SJCRH30 (cell line): ENCODE measurements at places on chromosomes 16 and 17. TPM values are rescaled to one million over a fixed set of nuclear protein-coding genes. Genes with fewer than 3 reads are reported as not detected.
A peak's percentile ranks its signal among the peaks of the same experiment; 100 is the strongest.

Gene KREMEN2
- 13.8 and 14.9 TPM in 2 replicates for total RNA-seq

Gene GRIN2A
- total RNA-seq = 0.38 TPM in 1 of 2 replicates, not detected in the other

Gene TOX3
- 15.4 and 18.6 TPM in 2 replicates for total RNA-seq

Gene KRT15
- total RNA-seq = 0.08 TPM in 1 of 2 replicates, not detected in the other

Gene LGALS9B
- not detected in 2 replicates for total RNA-seq

Gene C16orf90
- not detected in 2 replicates for total RNA-seq

Gene SCPEP1
- 16.6 and 18.6 TPM in 2 replicates for total RNA-seq

DNA sequence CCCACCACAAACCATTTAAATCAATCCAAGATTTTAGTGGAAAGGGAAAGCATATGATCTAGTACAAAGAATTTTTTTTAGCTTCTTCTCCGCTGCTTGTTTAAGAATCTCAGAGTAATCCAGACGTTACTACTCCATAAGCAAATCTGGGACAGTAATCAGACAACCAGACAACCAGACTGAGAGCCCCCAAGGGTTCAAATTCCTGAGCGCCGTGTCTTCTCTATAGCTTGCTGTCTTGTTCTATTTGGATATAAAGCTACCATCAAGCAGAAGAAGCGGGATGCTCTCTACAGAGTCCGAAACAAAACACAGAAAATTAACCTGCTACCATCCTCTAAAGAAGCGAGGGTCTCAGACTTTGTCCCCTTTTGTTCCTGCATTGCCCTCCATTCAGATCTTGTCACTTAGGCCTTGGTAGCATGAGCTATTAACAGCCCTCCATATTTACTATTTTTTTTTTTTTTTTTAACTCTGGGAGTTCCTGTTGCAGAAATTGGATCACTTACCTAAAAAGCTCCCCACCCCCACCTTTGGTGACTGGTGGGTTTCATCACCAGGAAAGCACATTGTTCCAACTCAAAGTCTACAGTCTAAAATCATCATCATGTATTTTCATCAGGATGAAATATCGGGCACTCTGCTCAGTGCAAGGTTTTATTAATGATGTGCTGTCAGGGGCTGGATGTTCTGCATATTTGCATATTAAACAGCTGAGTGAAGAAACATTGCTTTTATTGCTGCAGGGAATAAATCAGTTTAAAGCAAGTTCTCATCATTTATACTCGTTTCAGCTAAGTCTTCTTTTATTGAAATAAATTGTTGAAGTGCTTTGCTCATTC, 576.7 kb downstream of the WWOX start:
- H3K36me3 ChIP-seq = no peaks in the 10 kb centered on the region
- H3K27me3 ChIP-seq = no peaks in the 10 kb centered on the region
- H3K4me1 ChIP-seq = no peaks in the 10 kb centered on the region
- DNase-seq = no peak

DNA sequence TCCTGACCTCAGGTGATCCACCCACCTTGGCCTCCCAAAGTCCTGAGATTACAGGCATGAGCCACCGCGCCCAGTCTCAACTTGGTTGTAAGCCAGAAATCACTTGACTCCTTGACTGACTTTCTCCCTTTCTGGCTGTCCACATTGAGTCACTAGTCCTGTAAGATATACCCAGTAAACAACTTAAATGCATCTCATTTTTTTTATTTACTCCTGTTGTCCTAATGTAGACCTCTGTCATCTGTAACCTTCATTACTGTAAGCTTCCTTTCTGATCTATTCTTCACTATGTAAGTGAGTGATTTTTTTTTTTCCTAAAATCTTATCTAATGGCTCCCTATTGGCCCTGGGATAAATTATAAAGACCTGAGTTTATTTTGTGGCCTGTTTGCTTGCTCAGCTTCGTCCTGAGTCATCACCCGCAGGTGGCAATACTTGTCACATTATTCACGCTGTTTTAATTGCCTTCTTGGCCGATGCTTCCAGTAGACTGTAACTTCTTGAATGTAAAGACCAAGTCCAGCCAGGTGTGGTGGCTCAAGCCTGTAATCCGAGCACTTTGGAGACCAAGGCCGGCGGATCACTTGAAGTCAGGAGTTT, 41.0 kb downstream of the PAFAH1B1 start:
- H3K27me3 ChIP-seq = no peaks in the 10 kb centered on the region
- H3K4me3 ChIP-seq = no peak overlapping the region
- peaks cover 8% of the 10 kb centered on the region for H3K4me1 ChIP-seq

- H3K4me1 ChIP-seq = 0 out of 2 replicates have a peak, but pooled peaks cover 3% of the 10 kb centered on the region
- no peak for DNase-seq
- no peaks in the 10 kb centered on the region for H3K36me3 ChIP-seq
- no peaks in the 10 kb centered on the region; the same call in 1 of the 2 replicates for H3K27me3 ChIP-seq
Observed at GRCh38 chr17:62720126-62720850, 87.8 kb downstream of the MARCHF10 start.

- H3K27me3 ChIP-seq = no peaks in the 10 kb centered on the region
- H3K36me3 ChIP-seq = no peaks in the 10 kb centered on the region
- peaks cover 8% of the 10 kb centered on the region for H3K4me1 ChIP-seq
Observed at GRCh38 chr17:82985973-82986372, 93.4 kb upstream of the METRNL start.

DNA sequence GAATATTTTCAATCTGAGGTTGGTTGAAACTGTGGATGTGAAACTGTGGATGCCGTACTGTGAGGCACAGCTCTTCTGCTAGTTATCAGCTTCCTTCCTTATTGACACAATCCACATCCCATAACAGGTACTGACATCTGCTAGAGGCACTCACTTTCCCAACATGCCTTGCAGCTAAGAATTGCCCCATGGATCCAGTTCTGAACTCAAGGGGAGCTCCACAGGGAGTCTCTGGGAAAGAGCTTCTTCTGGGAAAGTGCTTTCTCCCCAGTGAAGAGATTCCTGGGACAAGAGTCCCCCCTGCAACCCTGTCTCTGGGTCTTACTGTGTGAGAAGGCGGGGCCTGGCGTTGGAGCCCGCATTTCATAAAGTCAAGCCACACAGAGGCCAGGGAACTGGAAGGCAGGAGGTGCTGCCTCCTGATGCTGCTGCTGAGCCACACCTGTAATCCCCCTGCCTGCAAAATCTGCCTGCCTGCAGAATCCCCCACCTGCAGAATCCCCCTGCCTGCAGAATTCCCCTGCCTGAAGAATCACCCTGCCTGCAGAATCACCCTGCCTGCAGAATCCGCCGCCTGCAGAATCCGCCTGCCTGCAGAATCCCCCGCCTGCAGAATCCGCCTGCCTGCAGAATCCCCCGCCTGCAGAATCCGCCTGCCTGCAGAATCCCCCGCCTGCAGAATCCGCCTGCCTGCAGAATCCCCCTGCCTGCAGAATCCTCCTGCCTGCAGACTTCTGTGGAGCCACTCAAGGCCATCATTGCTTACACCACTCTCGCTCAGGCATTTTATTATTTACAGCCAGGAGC, 305.4 kb downstream of the FOXL1 start:
- H3K4me3 ChIP-seq = no peak overlapping the region; the same call in 1 of the 2 replicates
- peaks cover 42% of the 10 kb centered on the region for H3K4me1 ChIP-seq
- H3K27me3 ChIP-seq = no peaks in the 10 kb centered on the region
- H3K27ac ChIP-seq = peak overlapping the region; percentile 78; the same call in 1 of the 2 replicates
- DNase-seq = no peak

- H3K27me3 ChIP-seq = 0 out of 2 replicates have a peak, but pooled peaks cover 3% of the 10 kb centered on the region
- no peak overlapping the region for H3K4me3 ChIP-seq
- H3K4me1 ChIP-seq = no peaks in the 10 kb centered on the region
- H3K27ac ChIP-seq = no peak overlapping the region
- no peak for DNase-seq
Observed at GRCh38 chr16:12600116-12600515, 203.6 kb downstream of the CPPED1 start.

- no peaks in the 10 kb centered on the region for H3K36me3 ChIP-seq
- no peaks in the 10 kb centered on the region for H3K4me1 ChIP-seq
- no peak overlapping the region for H3K27ac ChIP-seq
Observed at GRCh38 chr17:74424657-74425056, 7.2 kb upstream of the GPRC5C start.

- no peaks in the 10 kb centered on the region for H3K27me3 ChIP-seq
- H3K4me1 ChIP-seq = no peaks in the 10 kb centered on the region
- H3K36me3 ChIP-seq = no peaks in the 10 kb centered on the region
- peak; percentile 22 for DNase-seq
- H3K27ac ChIP-seq = no peak overlapping the region
Observed at GRCh38 chr17:15291674-15292361, 26.7 kb upstream of the PMP22 start.

- H3K27ac ChIP-seq = peak overlapping the region; percentile 50; the same call in 1 of the 2 replicates
- no peak overlapping the region for H3K4me3 ChIP-seq
- peaks cover 41% of the 10 kb centered on the region for H3K4me1 ChIP-seq
- no peak for DNase-seq
- 0 out of 2 replicates have a peak, but pooled peaks cover 4% of the 10 kb centered on the region for H3K36me3 ChIP-seq
Observed at GRCh38 chr16:70746040-70746707, 54.8 kb downstream of the VAC14 start.

DNA sequence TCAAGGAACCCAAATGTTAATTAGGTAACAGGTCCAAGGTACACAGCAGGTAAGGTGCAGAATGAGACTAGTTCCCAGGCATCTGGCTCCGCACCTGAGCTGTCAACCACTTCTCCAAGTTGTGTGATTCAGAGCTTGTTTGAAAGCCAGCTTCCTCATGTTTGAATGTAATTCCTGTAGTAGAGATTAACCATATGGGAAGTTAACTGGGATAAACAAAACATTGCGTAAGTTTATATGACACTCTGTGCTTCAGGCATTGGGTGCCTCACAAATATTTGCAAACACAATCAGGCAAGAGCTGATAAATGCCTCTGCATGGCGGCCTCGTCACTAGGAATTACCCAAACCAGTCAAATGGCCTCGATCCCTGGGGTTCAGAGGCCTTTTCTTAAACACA, 27.9 kb upstream of the CPHXL start:
- H3K27me3 ChIP-seq = no peaks in the 10 kb centered on the region
- H3K36me3 ChIP-seq = no peaks in the 10 kb centered on the region
- no peaks in the 10 kb centered on the region for H3K4me1 ChIP-seq
- no peak overlapping the region for H3K27ac ChIP-seq
- no peak overlapping the region for H3K4me3 ChIP-seq

- no peaks in the 10 kb centered on the region for H3K27me3 ChIP-seq
- H3K4me3 ChIP-seq = no peak overlapping the region
- no peak for DNase-seq
- H3K36me3 ChIP-seq = no peaks in the 10 kb centered on the region
- no peak overlapping the region for H3K27ac ChIP-seq
- no peaks in the 10 kb centered on the region for H3K4me1 ChIP-seq
Observed at GRCh38 chr16:48188449-48189102, 32.8 kb upstream of the ABCC12 start.

DNA sequence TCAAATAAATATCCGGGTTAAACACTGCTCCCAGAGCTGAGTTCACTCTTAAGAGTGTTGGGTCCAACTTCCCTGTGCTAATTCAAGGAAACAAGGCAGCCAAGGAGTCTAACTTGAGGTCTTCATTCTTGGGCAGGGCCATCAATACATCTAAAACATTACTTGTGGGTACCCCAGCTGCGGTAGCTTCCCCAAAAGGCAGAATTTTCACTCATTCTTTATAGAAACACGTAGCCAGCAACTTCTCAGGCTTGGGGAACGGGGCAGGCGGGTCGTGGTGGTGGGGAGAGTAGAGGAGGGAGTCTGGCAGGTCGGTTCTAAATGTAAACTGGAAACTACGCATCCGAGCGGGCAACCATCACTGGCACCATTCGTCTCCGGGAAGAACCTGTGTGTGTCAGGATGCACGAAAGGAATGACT, 666 bp upstream of the METTL9 start:
- peak overlapping the region; percentile 70 for H3K27ac ChIP-seq
- H3K4me3 ChIP-seq = peak overlapping the region; percentile 97
- H3K27me3 ChIP-seq = no peaks in the 10 kb centered on the region
- no peaks in the 10 kb centered on the region; the same call in 1 of the 2 replicates for H3K4me1 ChIP-seq

DNA sequence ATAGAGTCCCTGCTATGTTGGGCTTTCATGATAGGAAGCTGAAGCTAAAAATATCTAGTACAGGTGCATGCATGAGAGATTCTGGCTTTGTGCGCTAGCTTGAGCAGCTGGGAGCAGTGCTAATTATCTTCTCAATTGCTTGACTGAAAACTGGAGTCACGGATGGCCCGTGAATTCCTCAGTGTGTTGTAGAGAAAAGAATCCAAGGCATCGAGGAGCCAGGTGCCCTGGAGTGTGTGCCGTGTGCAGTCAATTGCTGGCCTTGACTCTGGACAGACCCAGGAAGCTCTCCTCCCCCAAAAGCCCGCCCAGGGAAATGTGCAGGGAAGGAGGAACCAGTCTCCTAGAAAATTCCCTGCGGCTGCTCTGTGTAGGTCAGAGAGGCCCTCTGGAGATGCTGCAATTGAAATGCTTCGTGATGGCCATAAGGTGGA, 14.2 kb downstream of the LGALS3BP start:
- no peaks in the 10 kb centered on the region for H3K27me3 ChIP-seq
- no peak overlapping the region for H3K27ac ChIP-seq
- no peaks in the 10 kb centered on the region for H3K36me3 ChIP-seq
- no peak overlapping the region for H3K4me3 ChIP-seq
- H3K4me1 ChIP-seq = peaks cover 18% of the 10 kb centered on the region; the same call in 1 of the 2 replicates
- DNase-seq = no peak

DNA sequence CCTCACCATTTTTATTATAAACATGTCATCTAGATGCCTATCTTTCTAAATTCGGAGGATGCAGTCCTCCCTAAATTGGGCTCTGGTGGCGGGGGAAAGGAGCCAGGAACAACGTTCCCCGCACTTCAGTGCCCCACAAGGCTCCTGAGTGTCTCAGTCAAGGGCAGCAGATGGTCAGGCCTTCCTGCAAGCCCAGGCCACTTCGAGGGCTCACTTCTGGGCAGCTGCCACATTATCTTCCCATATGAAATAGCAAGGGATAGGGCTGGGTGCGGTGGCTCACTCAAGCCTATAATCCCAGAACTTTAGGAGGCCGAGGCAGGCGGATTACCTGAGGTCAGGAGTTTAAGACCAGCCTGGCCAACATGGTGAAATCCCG, 32.3 kb downstream of the FBXO31 start:
- H3K4me1 ChIP-seq = 0 out of 2 replicates have a peak, but pooled peaks cover 2% of the 10 kb centered on the region
- H3K27me3 ChIP-seq = no peaks in the 10 kb centered on the region
- no peak overlapping the region for H3K4me3 ChIP-seq
- peak; percentile 20 for DNase-seq
- H3K36me3 ChIP-seq = no peaks in the 10 kb centered on the region
- no peak overlapping the region for H3K27ac ChIP-seq

- DNase-seq = no peak
- H3K27me3 ChIP-seq = no peaks in the 10 kb centered on the region
- peaks cover 4% of the 10 kb centered on the region for H3K36me3 ChIP-seq
- H3K4me3 ChIP-seq = no peak overlapping the region
Observed at GRCh38 chr16:11556945-11557720, 29.6 kb downstream of the LITAF start.

DNA sequence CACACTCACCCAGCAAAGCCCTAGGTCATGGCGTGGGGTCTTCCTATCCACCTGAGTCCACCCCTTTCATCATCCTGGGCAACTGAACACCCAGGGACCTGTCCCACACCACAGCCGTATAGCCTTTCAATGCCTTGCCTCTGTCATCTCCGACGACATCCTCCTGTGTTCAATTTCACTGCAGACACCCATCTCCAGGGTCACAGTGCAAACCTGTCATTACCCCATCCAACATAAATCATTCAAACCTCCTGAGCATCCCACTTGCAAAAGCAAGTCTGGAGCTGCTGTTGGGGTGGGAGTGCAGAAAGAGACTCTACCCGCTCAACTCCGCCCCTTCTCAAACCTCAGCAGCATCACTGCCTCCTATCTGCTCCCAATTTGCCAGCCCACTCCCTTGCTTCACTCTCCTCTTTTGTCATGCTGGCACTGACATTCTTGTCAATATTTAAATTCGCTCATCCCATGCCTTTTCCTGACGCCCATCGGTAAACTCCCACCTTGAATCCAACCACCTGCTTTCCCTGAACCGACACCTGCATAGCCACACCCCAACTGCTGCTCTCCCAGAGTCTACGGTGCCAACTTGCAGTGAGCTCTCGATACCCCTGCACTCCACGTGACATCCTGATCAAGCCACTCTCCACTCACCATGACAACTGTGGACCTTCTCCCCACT, 37.0 kb downstream of the MARF1 start:
- H3K27ac ChIP-seq = no peak overlapping the region
- H3K27me3 ChIP-seq = no peaks in the 10 kb centered on the region
- H3K36me3 ChIP-seq = peaks cover 70% of the 10 kb centered on the region
- DNase-seq = no peak
- H3K4me1 ChIP-seq = peaks cover 8% of the 10 kb centered on the region
